Epithelial cell of proximal tubule (primary cell): ENCODE measurements at places on chromosomes 3 and 15. TPM values are rescaled to one million over a fixed set of nuclear protein-coding genes. Genes with fewer than 3 reads are reported as not detected.

- DNase-seq: no peak
Measured at GRCh38 chr3:194806991-194807630, 121.4 kb downstream of the FAM43A start.

- no peak for DNase-seq
Measured at GRCh38 chr3:182837855-182838454, 44.7 kb downstream of the ATP11B start.

DNA sequence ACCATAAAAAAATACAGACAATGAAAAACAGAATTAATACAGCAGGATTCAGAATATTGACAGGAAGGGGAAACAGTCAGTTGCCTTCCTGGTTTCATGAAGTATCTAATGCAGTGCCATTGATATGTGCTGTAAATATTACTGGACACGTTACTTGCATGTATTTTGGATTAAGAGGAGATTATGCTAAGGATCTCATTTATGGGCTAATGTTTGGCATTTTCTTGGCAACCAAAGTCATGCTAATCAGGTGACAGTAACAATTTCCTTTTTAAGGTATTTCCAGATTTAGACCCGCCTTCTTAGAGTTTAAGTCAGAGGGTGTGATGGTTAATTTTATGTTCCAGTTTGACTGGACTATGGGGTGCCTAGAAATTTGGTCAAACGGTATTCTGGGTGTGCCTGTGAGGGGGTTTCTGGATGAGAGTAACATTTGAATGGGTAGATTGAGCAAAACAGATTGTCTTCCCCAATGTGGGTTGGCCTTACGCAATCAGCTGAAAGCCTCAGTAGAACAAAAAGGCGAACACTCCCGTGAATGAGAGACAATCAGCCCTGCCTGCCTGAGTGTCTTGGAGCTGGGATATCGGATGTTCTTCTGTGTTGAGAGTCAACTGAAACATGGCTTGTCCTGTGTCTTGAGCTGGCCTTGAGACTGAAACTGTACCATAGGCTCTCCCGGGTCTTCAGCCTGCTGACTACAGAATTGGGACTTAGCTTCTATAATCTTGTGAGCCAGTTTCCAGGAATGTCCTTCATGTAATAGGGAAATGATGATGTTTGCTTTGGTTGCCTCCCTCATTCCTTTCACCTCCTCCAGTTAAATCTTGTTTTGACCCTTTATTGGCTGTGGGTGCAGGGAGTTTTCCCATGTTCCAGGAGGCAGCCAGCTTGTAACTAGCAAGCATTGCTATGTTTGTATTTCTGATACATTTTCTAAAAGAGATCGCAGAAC lies 10.5 kb downstream of the SQOR start:
- DNase-seq: no peak

DNA sequence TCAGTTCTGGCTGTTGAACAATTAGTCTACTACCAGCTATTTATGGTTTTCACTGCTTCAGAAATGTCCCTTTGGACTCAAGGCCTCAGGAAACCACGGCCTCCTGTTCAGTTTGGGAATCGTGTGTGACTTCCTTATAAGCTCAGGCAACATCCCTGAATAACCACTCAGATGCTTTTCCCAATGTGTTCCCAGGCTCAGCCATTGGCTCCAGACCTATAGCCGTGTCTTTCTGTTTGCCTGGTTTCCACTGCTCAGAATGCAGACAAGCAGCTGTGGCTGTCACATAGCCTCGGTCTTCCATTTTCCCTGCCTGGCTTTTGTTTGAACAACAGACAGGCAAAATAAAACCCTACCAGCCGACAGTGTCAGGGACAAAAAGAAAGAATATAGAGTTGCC lies 63.2 kb upstream of the ATP2B2 start:
- DNase-seq: no peak

DNA sequence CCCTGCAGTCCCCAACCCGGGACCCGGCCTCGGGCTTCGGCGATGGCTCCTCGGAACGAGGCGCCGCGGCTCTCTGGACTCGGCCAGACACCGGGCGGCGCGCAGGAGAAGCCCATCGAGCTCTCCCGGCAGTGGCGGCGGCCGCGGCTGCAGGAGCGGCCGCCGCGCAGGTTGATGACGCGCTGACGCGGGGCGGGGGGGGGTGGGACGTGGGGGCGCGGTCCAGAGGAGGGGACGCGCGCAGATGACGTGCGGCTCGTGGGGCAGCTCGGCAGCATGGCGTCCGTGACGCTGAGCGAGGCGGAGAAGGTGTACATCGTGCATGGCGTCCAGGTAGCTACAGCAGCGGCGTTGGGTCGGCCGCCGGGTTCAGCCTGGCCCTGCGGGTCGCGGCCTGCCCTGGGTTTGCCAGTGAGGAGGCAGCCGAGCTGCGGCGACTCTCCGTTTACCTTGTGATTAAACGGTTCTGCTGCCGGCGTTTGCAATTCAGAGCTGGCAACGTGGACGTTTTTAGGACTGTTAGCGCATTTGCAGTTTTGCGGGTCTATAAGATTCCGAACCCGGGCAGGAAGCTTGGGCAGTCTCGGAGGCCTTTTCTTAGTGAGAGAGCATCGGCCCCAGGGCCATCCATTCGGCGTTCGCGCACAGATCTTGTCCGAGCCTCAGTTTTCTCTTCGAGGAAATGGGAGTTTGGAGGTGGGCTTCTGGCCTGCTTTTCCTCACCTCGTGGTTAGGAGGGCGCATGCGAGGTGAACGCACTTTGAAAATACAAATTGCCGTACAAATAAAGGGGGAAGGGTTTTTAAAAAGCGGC lies at the start of the genes EXOSC7 and ZDHHC3:
TSS of gene EXOSC7 (plus strand) at position 243 of the 814 bp plus-strand sequence. CDS start at position 277, 34 bp downstream.
TSS of gene ZDHHC3 (minus strand) at position 173 of the 814 bp plus-strand sequence. CDS start 16,738 bp downstream, outside the sequence.
- DNase-seq: no peak

DNA sequence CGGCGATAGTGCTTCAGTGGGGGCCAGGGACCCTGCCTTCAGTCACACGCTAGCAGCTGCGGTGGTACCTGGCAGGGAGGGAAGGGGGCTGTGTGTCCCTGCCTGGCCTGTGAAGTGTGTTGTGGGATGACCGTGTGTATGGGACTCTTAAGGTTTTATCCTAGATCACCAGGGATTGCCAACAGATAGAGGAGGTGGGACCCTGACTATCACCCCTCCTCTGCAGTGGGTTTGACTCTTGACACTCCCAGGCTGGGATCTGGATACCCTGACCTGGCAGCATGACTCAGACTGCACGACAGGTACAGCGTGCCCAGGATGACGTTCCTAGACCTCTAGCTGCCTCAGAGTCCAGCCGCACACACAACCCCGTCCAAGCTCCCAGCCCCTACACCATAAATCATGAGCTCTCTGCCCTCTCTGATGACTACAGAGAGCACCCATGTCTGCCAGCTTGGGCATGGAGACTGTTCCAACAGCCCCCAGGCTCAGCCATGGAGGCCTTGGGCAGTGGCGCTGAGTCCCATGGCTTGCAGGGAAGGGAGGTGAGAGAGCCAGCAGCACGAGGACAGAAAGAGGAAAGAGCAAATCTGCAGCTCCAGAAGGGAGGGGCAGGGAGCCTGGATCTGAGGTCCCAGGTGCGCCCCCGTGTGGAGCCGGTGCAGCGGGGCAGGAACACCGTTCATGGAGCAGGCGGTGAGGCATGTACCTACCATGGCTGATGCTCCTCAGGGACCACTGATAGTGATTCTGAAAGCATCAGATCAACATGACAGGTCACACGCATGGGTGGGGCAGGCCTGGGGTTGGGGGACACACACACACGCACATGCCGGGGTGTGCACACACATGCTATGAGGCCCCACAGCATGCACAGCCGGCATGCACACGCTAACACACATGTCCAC lies 71.0 kb downstream of the ADAMTS7 start:
- DNase-seq: no peak

DNA sequence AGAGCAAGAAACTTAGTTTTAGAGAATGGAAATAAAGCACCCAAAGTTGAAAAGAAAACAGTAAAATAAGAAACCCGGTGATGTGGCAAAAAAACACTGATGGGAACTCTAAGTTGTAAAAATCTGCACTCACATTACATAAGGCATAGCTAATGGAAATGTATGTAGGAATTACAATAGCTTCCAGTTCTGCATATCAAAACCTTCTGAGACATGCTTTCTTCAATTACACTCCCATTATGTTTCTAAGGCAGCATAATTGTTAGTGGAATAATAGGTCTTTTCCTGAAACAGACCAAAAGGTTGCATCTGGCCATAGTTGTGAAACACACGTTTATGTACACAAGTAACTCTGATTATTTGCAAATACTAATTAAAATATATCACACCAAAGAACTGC lies 41.4 kb downstream of the SLC30A4 start:
- no peak for DNase-seq

DNA sequence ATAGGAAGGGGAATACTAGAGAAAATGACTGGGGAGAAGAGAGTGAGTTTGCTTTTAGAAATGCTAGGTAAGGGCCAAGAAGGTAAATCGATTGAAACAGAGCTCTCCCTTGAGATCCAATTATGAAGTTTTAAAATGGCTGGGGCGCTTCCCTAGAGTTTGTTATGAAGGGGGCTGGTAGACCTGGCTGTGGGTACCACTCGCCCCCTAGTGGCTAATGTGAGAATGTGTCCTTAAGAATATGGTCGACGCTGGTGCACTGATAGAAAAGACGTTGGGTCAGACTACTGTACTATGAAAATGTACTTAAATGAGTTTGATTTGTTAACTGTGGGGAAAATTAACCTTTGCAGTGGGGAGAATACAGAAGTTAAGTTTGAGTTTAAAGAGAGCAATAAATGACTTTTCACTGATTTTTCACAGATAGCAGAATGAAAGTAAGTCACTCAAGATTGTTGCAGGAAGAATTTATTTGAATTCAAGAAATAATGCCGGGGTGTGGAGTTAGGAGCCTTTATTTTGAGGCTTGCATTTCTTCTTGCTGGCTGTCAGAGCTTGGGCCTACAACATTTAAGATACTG lies 9.2 kb downstream of the TMPRSS7 start:
- DNase-seq: no peak

- DNase-seq: no peak
Measured at GRCh38 chr3:98003306-98003969, 31.2 kb upstream of the RIOX2 start.

DNA sequence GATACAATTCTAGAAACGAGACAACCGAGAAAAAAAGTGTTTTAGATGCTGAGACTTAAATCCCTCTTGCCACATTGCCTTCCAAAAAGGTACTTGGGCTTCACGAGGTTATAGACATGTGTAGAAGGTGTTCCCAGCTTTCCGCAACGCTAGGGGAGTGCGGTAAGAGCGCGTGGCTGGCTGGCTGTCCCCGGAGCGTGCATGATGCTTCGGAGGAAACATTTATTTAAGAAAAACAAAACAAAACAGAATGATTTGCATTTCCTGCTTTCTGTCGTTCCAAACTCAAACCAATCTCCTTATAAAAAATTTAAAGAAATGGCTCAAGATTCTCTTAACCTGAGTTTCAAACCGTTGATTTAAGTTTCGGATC lies 841 bp downstream of the SLC6A20 start:
- DNase-seq: no peak

GRCh38 chr15:88255087-88255483 lies 1.5 kb downstream of the NTRK3 start:
- no peak for DNase-seq

GRCh38 chr15:95371664-95372063 lies 958.8 kb upstream of the NR2F2 start:
- no peak for DNase-seq

DNA sequence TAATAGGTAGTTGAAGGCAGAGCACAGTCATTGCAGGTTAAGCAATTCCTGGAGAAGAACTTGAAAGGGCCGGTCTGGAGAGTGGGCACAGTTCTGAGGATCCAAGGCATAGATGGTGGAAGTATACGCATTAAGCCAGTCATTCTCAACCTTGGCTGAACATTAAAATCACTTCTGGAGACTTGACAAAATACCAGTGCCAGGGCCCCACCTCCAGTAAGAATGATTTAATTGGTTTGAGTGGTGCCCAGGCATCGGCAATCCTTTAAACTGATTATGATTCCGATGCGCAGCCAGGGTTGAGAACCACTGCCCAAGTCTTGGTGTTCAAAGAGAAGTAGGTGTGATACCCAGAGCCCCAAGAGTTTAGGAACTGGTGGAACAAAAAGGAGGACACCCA lies 6.9 kb upstream of the HOMER2 start:
- DNase-seq: no peak

DNA sequence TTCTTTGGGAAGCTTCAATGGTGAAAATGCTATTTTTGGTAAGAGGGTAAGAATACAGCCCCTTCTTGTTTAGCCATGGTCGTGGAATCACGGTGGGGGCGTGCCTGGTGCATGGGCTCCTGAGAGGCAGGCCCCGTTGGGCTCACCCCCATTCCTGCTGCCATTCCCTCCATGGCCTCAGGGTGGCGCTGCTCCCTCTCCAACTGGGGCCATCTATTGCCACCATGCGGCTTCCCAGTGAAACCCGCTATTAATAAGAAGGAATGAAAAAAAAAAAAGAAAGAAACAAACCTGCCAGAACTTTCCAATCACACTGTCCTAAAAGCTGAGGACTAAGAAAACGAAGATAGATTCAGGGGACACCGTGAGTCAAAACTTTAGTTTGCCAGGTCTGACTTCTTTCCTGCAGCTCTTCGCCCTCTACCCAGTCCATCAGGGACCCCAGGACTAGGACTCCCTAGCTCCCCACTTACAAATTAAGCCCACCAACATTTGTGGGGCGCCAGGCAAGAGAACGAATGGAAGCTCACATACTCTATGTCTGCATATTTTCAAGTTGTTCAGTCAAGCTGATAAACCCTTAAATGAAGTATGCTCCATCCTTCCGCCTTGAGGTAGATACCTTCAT lies 30.6 kb upstream of the ABHD2 start:
- DNase-seq: no peak

DNA sequence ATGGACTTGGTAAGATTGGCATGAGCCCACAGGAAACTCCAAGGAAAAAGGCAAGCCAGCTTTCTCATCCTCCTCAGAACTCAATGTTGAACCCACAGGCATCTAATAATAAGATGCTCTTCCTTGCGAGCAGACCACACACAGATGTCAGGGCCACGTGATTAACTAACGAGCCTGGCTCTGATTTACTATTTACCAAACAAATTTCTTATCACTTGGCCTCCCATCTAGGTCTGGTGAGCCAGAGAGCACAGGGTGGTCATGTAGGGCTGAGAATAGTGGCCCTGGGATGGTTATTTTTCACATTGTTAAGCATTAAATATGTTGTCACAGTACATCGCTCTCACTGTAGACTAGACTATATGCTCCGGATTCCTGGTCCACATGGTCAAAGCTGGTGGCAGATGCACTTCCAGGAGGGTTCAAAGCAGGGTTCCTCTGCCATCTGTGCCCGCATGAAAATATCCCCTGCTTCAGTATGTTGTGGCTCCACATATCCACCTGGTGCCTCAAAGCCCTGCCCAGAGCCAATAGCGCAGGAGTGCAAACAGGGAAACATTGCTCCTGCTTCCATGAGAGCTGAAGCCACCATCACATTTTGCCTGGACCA lies 472.5 kb upstream of the WNT5A start:
- no peak for DNase-seq

The SLC28A1 gene
- total RNA-seq: not detected in 2 replicates

The SLC26A6 gene
- 26.3 and 33.4 TPM in 2 replicates for total RNA-seq

The BFSP2 gene
- not detected in 2 replicates for total RNA-seq

The FAM81A gene
- 3.0 and 5.2 TPM in 2 replicates for total RNA-seq

The DLEC1 gene
- not detected in 2 replicates for total RNA-seq

The NANOGP8 gene
- not detected in 2 replicates for total RNA-seq

The COL8A1 gene
- 60.5 and 83.7 TPM in 2 replicates for total RNA-seq

The GOLGA6C gene
- total RNA-seq: not detected in 2 replicates

The SPINK8 gene
- not detected in 2 replicates for total RNA-seq

The SI gene
- total RNA-seq: not detected in 2 replicates
